ENCODE measurements at places on chromosomes 4 and X. TPM values are rescaled to one million over a fixed set of nuclear protein-coding genes. Genes with fewer than 3 reads are reported as not detected.

The TLR10 gene
- total RNA-seq = not detected

DNA sequence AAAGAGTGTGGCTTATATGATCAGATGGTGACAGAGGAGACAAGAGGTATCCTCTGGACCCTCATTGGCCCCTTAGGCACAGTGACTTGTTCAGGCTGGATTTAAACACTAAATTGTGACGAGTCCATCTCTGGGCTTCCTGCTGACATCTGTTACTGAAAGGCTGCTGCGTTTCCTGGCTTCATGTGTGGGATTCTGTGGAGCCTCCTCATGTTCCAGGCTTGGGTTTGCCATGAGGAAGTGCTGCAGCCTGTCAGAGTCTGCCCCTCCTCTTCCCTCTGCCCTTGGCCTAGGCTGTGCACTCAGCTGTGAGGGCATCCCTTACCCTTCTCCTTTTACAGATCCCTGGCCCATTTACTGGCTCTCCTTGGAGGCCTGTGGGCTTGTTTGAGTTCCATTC lies 159.1 kb upstream of the TTC29 start:
- H3K4me3 ChIP-seq = no peak overlapping the region
- no peaks in the 10 kb centered on the region for H3K36me3 ChIP-seq
- H3K4me1 ChIP-seq = peaks cover 11% of the 10 kb centered on the region
- no peak for DNase-seq
- no peak overlapping the region for H3K27ac ChIP-seq
- no peaks in the 10 kb centered on the region for H3K27me3 ChIP-seq

- no peak overlapping the region for H3K27ac ChIP-seq
- H3K4me3 ChIP-seq = no peak overlapping the region
- no peak for DNase-seq
Observed at GRCh38 chrX:118983513-118983912, 9.1 kb downstream of the LONRF3 start.

DNA sequence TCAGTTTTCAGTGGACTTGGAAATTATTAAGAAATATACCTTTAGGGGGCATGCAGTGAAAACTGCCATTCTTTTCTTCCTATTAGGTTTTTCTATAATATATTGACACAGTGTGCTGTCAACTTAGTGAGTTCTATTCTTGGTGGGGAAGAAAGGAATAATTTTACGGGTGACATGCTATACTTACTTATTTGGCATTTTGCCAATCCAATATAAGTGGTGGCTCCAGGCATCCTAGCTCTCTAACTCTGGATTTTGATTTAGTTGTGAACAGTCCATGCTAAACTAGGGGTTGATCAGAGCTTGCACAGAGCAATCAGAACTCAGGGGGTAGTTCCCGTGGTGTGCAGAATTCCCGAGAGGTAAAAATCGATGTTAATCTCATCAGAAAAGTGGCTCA lies 277.7 kb upstream of the FTHL17 start:
- no peak overlapping the region for H3K4me3 ChIP-seq
- no peaks in the 10 kb centered on the region for H3K36me3 ChIP-seq
- no peaks in the 10 kb centered on the region for H3K4me1 ChIP-seq
- no peak for DNase-seq
- H3K27ac ChIP-seq = no peak overlapping the region

DNA sequence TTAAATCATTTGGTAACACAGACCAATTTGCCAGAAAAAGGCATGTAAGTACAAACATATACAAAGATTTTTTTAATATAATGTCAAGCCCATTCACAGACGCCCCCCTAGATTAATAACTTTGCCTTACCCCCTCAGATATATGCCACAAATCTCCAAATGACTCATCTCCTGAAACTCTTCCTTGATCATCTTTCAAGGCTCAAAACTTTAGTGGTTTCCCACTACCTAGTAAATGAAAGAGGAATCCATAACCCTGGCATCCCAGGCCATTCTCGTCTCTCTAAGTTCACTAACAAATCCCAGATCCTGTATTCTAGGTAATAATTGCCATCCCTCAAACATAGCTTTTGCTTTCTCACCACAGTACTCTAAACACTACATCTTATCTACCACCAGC lies 61.9 kb downstream of the PRSS12 start:
- H3K4me1 ChIP-seq = no peaks in the 10 kb centered on the region
- no peak overlapping the region for H3K4me3 ChIP-seq
- H3K36me3 ChIP-seq = no peaks in the 10 kb centered on the region

- H3K27me3 ChIP-seq = no peaks in the 10 kb centered on the region
- DNase-seq = no peak
- H3K4me1 ChIP-seq = no peaks in the 10 kb centered on the region
- H3K36me3 ChIP-seq = no peaks in the 10 kb centered on the region
Observed at GRCh38 chr4:31784558-31784957, 1064.4 kb downstream of the PCDH7 start.

Data from heart right ventricle (tissue), 16 donors.